ENCODE measurements at places on chromosomes 4 and X.
A peak's percentile ranks its signal among the peaks of the same experiment; 100 is the strongest.

- no peak for DNase-seq
These were observed 218.5 kb downstream of the GBA3 start for GRCh38 chr4:22911285-22911684.

DNA sequence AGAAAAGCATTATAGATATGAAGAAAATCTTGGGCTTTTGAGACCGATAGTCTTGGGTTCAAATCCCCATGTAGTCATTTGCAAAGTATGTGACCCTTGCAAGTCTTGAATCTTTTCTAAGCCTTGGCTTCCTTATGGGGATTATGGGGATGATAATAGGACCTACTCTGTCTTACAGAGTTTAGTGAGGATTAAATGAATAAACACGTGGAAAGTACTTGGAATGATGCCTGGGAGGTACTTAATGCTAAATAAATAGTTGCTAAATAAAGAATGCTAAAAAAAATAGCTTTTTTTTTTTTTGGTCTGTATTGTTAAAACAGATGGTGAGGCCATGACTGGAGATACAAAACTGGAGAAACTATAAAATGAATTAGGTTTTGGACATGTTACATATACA, 292.7 kb downstream of the GPAT3 start:
- DNase-seq = no peak

GRCh38 chrX:150569155-150569477, 695 bp downstream of the MTM1 start:
- DNase-seq = no peak

DNA sequence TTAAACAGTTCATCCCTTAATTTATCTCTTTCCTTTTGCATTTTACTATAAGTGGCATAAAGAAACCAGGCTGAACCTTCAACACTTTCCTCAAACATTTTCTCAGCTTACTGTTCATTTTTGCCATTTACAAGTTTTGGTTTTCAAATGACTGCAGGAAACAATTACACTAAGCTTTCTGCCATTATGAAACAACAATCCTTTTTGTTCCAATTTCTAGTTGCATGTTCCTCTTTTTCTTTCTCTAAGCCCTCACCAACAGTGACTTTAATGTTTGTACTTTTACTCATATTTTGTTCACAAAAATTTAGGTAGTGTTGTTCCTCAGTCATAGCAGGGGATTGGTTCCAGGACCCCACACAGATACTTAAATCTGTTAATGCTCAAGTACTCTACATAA, 1526.1 kb downstream of the STIM2 start:
- no peak for DNase-seq

DNA sequence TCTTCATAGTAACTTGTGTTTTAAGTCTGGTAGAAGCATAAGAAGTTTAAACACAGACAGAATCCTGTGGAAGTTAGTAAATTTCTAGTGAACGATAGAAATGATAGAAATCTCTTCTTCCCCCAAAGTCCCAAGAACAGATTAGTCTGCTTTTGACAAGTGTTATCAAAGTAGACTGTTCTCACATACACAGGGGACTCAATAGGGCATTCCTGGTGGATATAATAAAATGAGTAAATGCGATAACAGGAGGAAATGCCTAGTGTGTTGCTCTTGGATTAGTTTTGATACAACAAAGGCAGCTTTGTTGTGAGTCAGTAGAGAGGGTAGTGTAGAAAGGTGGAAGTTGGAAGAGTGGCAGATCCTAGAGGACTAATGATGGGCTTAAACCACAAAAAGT, 43.5 kb downstream of the CLCN3 start:
- DNase-seq = no peak

- DNase-seq = peak; percentile 47
These were observed 833.9 kb upstream of the PRKX start for GRCh38 chrX:4547213-4547836.

GRCh38 chr4:78061939-78062570, 4.9 kb downstream of the FRAS1 start:
- DNase-seq = no peak

GRCh38 chr4:147332091-147332490, 148.8 kb upstream of the EDNRA start:
- no peak for DNase-seq

DNA sequence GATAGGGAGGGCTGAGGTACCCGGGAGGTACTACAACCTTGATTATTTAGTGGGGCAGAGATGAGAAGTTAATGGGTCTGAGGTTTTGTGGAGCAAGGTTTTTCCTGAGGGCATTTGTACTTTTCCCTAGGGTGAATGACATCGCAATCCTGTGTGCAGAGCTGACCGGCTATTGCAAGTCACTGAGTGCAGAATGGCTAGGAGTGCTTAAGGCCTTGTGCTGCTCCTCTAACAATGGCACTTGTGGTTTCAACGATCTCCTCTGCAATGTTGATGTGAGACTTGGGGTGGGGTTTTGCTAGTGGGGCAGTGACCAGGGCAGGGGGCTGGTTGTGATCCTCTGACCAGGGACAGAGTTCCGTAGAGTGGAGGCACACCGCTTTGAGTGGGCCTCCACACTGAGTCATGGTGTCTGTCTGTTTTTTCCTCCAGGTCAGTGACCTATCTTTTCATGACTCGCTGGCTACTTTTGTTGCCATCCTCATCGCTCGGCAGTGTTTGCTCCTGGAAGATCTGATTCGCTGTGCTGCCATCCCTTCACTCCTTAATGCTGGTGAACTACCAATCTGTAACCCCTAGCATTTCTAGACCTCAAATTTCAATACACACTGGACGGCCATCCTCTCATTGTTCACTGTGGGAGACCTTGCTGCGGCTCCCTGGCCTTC, 9.9 kb downstream of the MED12 start:
- no peak for DNase-seq

- no peak for DNase-seq
These were observed 301.4 kb downstream of the GRIA2 start for GRCh38 chr4:157521906-157522305.

DNA sequence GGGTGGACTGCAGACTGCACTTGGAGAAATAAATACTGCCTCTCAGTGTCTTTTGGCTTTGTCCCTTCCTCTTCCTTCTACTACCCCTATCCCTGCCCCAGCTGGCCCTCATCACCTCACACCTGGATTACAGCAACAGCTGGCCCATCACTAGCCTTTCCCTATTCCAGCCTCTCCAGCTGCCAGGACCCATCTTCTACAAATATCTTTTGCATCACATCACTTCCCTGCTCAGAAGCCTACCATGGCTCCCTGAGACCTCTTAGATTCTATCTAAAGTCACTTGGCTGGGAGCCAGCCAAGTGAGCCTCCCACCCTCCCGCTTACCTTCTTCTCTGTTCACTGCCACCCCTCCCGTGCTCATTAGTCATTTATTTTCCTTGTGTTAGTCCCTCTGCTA, 66.8 kb downstream of the TSC22D3 start:
- no peak for DNase-seq
